Left renal cortex interstitium (tissue), 4 donors: ENCODE measurements at places on chromosomes 6 and 20. TPM values are rescaled to one million over a fixed set of nuclear protein-coding genes. Genes with fewer than 3 reads are reported as not detected.

Gene PTCRA
- polyA plus RNA-seq = 0.46 TPM

Gene SRSF6
- 410 TPM for polyA plus RNA-seq

Gene PDCD2
- polyA plus RNA-seq = 75.5 TPM

Gene SIGLEC1
- 0.95 TPM for polyA plus RNA-seq

Gene EYA2
- 0.49 TPM for polyA plus RNA-seq

Gene BPIFB4
- polyA plus RNA-seq = not detected

Gene MATN4
- polyA plus RNA-seq = 0.52 TPM

DNA sequence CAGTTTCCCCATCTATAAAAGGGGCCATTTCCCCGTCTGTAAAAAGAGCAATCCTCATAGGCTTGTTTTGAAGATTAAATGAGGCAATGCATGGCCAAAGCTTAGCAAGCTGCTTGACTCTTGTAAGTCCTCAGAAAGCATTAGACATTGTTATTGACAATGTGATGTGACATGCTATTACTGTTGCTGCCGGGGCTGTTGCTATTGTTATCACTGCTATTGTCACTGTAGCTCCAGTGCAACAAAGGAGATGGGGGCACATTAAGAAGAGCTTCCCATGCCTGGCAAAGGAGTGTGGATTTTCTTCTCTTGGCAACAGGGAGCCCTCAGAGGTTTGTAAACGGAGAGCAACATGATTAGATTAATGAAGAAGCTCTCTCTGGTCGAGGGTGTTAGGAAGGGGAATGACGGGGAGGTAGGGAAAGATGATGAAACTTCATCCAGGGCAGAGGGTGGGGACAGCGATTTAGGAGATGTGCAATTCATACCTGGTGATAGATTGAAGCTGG lies 33.1 kb upstream of the FAM83D start:
- DNase-seq = no peak

- no peak for DNase-seq
These were observed 1.5 kb downstream of the TNFRSF21 start for GRCh38 chr6:47308198-47308517.

DNA sequence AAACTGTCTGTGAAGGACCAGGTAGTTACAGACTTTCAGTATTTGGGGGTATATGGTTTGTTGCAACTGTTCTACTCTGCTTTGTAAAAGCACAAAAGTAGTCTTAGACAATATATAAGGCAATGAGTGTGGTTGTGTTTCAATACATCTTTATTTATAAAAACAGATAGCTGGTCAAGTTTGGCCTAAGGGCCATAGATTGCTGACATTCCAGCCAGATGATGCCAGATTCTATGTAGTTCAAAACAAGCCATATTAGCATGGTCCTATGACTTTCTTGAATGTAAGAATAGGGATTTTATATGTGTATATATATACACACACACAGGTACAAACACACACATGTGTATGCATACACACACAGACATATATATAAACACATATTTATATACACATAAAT lies 201.8 kb downstream of the GRIK2 start:
- no peak for DNase-seq

DNA sequence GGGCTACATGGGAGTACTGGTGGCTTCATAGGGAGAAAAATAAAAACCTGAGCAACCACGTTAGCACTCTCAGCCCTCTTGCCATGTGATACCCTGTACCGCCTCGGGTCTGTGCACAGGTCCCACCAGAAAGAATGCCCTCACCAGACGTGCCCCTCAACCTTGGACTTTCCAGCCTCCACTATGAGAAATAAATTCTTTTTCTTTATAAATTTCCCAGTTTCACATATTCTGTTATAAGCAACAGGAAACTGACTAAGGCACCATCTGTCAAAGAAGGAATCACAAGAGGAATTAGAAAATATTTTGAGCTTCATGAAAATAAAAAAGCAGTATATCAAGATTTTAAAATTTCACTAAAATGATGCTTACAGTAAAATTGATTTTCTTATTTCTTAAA lies 168.4 kb upstream of the BMP5 start:
- no peak for DNase-seq

- no peak for DNase-seq
These were observed 236.0 kb downstream of the ADGRG6 start for GRCh38 chr6:142537612-142538478.

GRCh38 chr6:157656437-157656997 lies 166.5 kb upstream of the SNX9 start:
- DNase-seq = no peak

DNA sequence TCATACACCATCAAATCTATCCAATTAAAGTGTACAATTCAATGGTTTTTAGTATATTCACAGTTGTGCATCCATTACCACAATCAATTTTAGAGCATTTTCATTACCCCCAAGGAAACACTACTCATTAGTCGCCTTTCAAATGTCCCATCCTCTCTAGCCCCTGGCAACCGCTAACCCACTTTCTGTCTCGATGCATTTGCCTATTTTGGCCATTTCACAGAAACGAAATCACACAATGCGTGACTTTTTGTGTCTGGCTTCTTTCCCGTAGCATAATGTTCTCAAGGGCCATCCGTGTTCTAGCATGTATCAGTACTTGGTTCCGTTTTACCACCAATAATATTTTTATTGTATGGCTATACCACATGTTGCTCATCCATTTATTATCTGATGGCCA lies 51.7 kb downstream of the PPP1R3G start:
- DNase-seq = no peak

GRCh38 chr20:24109008-24109407 lies 120.4 kb upstream of the GGTLC1 start:
- DNase-seq = no peak

DNA sequence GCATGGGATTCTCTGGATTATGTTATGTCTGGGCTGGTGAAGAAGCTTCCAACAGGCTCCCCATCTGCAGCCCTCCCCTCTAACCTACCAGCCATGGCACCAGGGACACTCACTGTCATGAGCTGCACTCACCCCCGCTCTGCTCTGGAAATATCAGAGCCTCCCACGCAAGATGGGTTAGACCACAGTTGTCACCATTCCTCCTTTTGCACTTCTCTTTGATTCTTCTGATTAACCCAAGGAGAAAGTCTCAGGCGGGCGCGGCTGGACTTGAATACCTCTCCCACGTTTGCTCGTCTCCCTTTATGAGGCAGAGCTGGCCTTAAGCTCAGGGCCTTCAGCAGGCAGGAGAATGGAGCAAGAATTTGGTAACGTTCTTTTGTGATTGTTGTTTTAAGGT lies 128.1 kb downstream of the CEBPB start:
- DNase-seq = no peak

DNA sequence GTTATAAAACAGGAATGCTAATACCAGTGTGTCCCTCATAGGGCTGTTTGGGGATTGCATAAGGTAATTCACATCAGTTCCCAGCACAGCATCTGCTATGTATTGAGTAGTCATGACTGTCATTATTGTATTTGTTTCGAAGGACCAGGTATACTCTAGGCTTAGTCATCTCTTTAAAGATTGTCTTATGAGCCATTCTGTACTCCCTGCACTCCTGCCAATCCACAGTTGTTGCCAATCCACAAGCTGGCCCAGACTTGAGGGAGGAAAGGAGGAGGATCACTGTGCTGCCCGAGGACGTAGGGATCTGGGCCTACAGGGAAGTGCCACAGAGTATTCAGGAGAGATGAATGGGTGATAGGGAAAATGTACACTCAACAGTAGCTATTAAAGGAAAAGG lies 113.0 kb upstream of the TIAM2 start:
- no peak for DNase-seq

- DNase-seq = no peak
These were observed 376.2 kb downstream of the BTBD3 start for GRCh38 chr20:12293900-12294299.

- DNase-seq = no peak
These were observed 3.9 kb upstream of the TRIM39 start for GRCh38 chr6:30322527-30323501.

DNA sequence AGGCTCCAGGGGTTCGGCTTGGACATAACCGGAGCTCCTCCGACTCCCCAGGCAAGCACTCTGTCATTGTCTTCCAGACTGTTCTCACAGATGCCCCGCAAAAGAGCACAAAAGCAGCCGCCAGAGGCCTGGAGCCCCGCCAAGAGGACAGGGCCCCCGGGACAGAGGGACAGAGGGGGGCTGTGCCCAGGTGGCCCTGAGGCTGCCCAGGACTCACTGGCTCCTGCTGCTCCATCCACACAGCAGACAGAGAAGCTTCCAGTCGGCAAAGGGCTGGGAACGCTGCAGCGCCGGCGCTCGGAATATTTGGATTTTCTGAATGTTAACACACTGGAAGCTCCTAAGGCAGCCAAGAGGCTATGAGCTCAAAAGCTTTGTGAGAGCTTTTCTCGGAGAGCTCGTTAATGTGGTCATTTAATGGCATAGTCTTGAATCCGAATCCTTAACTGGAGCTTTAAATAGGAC lies 68.0 kb upstream of the QKI start:
- no peak for DNase-seq

DNA sequence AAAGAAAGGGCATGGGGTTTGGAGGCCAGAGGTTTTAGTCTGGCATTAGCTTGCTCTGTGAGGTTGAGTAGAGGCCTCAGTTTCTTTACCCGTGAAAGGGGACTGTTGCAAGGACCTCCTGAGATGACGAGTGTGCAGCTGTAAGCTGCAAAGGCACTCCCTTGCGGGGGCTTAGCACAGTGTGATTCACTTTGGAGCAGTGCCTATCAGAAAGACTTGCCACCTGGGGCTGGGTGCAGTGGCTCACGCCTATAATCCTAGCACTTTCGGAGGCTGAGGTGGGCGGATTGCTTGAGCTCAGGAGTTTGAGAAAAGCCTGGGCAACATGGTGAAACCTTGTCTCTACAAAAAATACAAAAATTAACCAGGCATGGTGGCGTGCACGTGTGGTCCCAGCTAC lies 7.5 kb upstream of the BAK1 start:
- DNase-seq = no peak

- peak; percentile 41 for DNase-seq
These were observed 143.8 kb downstream of the LPA start for GRCh38 chr6:160520043-160520904.

DNA sequence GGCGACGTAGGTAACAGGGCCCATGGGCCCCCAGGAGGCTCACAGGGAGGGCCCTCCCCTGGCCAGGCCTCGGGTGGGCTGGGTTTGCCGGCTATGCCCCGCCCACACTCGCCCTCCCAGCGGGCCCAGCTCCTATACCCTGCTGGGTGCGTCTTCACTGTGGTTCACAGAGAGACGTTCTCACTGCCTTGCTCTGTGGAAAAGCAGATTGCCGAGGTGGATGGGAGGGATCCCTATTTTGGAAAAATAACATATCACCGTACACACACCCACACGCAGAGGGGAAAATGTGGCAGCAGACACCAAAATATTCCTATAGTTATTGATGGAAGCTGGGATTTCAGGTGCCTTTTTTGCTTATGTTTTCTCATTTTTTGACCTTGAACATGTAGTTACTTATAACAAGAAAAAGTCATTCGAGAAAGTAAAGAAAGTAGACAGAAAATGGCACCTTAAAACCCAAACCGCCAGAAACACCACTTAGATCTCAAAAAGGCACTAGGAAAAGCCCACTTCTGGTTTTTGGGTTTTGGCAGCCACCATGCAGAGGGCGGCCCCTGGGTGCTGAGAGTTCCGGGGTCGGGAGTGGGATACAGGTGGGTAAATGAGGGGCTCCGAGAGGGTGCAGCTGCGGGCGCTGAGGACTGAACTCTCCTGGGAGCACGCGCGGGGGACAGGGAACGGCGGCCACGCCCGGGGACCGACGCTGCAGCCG lies 49.4 kb downstream of the TMEM242 start:
- DNase-seq = no peak
